ENCODE measurements at places on chromosomes 2 and 18. TPM values are rescaled to one million over a fixed set of nuclear protein-coding genes. Genes with fewer than 3 reads are reported as not detected.
A peak's percentile ranks its signal among the peaks of the same experiment; 100 is the strongest.

DNA sequence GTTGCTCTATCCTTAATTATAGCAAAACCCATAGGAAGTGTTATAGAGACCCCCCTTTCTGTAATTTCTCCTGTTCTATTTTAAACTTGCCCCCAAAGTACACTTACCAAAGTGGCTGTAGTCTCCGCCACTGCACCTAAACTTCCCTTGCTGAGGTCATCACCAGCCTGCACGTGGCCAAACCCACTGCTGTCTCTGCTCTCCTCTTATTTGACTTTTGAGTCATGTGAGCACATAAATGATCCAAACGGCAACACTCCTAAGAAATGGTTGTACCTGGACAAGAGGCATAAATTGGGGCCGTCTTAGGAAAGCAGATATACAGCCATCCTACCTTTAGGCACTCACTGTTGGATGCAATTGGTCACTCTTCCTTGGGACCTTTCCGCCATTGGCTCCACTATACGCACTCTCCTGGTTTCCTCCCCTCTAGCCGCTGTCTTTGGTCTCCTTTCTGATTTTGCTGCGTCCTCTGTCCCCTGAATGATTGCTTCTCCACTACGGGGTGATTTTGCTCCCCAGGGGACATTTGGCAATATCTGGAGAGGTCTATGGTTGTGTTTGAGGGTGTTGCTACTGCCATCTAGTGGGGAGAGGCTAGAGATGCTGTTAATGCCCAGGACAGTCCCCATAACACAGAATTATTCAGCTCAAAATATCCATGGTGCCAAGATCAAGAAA, 19.2 kb upstream of the IL36G start:
- DNase-seq: peak; percentile 57

DNA sequence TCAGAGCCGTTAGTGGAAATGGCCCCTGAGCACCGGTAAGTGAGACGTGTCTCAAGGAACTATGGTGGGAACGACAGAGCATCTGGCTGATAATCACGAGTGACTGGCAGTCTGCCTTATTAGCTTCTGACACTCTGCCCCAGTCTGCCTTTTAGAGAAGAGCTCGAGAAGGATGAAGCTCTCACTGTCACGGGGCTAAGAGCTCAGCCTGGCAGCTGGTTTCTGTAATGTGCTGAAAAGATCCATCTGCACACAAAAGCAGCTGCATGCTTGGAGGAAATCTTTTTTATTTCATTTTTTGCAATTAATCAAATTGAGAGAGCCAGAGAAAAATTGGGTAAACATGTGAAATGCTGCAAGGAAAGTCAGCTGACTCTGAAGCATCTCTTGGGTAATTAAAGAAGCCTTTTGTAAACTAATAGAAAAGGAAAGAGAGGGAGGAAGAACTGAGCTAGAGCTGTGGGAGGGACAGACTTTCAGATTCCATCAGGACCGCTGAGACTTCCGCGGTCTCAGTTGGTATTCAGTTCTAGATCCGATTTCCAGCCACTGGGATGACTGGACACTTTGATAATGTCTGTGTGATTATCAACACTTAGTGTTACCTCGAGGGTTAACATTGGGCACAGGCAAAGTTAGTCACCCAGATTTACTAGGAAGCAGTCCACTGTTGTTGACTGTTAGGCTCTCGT, 24.4 kb downstream of the MBP start:
- no peak for DNase-seq

The SCN7A gene
- total RNA-seq: not detected

- DNase-seq: no peak
These were observed 85.7 kb downstream of the PXDN start for GRCh38 chr2:1658394-1659151.

DNA sequence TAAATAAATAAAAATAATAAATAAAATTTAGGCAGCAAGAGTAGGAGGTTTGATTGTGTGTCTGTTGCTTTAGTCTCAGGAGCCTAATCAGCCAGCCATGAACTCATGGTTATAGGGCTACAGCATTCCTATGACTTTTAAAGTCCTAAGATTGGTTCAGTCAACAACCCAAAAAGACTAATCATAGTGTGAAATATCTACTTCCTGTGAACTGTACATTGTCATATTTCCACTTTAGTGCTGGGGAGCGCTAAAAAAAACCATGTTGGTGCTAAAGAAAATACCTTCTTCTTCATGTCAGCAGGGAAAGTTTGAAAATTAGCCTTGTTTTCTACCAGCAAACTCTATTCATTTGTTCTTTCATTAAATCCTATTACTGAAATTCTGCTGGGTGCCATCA, 521.6 kb downstream of the RNF144A start:
- DNase-seq: no peak

The MTCL1 gene
- 1.7 TPM for total RNA-seq

GRCh38 chr2:144048631-144049060, 471.3 kb downstream of the ZEB2 start:
- DNase-seq: no peak

The PRPF40A gene
- total RNA-seq: 116 TPM

GRCh38 chr2:54373855-54374254, 82.3 kb upstream of the SPTBN1 start:
- DNase-seq: no peak

The ICOS gene
- total RNA-seq: 31.1 TPM

DNA sequence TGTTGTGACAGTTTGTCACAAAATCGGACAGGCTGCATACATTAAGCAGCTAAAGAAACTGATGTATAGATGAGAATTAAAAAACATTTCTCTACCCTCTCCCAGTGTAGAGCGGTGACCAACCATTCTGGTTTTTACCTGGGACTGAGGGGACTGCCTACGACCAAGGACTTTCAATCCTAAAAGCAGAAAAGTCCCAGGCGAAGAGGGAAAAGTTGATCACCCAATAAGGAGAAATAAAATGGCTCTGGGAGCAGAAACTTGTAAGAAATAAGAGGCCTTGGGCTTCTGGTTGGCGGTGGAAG, 30.9 kb upstream of the YPEL5 start:
- DNase-seq: no peak

GRCh38 chr18:70296781-70297180, 7.9 kb downstream of the SOCS6 start:
- no peak for DNase-seq

DNA sequence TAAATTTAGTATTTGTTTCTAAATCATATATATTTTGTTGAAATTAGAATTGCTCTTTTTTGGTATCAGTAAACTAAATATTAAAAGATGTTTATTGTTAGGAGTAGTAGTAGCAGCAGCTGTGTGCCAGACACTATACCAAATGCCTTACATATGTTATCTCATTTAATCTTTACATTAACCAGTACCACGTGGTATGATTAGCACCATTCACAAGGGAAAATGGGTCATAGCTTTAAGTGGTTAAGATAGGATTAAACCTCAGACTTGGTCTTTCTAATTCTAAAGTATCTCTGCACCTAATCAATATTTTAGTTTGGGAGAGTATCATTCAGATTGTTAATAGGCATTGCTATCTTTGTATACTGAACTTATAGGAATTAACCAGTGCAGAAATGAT, 29.0 kb downstream of the PSMD14 start:
- DNase-seq: no peak

The CHMP1B gene
- 22.8 TPM for total RNA-seq

DNA sequence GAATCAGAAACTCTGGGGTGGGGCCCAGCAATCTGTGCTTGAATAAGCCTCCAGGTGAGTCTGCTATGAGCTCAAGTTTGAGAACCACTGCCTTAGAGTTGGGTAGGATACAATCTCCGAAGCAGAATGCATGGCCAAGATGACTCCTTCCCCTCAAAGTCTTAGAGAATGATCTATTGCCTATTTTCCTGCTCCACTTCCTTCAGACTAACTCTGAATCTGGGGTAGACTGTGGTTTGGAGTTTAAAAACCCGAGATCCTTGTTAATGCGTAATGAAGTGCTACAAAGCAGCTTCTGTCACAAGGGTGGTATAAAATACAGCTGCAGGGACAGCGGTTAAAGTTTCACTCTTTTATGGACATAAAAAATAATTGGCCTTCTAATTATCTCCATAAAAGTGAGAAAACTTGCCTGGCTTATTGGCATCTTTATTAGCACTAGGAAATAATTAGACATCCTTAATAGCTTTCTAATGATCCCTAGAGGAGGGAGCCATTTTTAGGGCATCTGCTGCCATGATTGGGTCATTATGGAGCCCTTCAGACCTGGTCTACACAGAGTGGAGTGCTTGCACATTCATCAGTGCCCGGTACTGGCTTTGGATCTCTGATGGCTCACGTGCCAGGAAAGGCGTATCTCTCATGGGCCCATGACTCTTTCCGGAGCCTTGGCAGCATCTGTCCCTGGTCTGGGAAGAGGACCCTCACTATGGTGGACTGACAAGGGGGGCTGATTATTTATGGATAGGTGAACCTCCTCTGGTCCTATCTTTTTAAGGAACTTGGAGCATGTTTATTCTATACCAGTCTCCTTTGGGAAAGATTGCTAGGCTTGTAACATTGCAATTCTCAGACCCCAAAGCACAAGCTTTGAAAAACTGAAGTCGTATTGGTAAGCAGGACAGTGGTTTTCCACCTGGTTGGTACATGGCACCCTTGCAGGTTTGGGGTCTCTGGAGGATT, 28.2 kb downstream of the SIX2 start:
- DNase-seq: no peak

DNA sequence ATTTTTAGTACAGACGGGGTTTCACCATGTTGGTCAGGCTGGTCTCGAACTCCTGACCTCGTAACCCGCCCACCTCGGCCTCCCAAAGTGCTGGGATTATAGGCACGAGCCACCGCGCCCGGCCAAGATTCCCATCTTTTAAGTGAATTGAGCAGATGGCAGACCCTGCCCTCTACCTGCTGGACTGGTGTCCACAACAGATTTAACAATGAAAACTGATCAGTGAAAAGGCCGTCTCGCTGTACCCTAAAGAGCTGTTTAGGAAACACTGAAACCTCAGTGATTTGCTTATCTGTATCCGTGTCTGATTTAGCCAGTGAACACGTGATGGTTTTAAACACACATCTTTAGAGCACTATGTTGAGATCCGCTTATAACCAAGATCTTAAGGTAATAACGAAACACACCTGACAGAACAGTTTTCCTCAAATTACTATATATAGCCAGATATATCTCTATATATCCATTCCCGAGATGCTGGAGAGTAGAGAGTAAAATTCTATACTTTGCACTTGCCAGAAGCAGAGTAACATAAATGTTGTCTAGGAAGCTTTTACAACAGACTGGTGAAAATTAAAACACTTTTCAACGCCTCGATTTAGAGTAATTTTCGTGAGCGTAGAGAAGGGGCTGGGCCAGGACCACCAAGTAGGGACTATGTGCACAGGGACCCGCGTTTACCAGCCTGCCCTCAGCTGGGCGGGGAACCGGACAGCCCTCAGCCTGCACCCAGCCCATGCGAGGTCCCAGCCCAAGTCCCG, 594 bp downstream of the FAM161A start:
- no peak for DNase-seq

The SERPINB10 gene
- total RNA-seq: not detected

DNA sequence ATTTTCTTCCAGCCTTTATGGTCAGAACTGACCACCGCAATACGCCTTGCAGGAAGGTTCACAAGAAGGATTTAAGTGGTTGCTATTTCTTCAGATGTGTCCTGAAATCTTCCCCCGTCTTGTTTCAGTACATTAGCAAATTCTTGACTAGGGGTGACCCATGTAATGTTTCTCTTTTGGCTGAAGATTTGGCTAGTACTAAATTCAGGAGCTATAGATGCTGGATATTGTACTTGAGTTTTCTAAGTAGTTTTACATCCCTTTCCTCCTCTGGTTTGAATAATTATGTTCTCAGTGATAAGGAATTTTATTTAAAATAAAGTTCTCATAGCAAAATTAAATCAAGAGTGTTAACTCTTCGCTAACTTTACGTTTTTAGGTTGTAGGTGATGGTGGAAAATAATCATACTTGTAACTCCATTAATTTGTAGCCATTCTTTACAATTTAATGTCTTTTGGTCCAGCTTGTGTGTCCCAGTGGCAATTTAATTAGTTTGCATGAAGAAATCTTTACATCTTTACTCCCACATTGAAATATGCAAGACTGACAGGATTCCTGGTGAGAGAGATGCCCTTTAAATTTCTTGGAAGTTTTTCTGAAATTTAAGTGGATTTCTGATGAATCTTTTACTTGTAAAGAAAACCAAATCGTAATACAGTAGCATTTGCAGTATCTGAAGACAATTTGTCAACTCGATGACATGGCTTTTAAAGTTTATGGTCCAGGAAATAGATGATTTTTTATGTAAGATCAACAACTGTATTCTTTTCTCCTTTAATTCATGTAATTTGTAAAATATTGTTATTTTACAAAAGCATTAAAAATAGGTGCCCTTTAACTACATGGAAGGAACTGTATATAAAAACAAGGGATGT, 2.8 kb downstream of the PHLPP1 start:
- no peak for DNase-seq

DNA sequence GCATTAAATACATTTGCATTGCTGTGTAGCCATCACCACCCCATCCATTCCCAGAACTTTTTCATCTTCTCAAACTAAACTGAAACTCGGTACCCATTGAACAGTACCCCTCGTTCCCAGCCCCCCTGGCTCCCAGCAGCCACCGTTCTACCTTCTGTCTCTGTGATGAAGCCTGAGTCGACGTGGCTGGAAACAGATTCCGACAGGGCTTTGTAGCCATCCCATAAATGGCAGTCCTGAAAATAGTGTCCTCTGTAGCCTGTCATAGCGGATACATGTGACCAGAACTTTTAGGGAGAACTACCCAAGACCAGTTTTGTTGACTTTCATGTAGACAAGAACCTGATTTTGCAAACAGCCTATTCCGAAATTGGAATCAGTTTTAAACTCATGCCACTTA, 59.1 kb downstream of the TSHZ1 start:
- DNase-seq: peak; percentile 3

The SPATA3 gene
- not detected for total RNA-seq

DNA sequence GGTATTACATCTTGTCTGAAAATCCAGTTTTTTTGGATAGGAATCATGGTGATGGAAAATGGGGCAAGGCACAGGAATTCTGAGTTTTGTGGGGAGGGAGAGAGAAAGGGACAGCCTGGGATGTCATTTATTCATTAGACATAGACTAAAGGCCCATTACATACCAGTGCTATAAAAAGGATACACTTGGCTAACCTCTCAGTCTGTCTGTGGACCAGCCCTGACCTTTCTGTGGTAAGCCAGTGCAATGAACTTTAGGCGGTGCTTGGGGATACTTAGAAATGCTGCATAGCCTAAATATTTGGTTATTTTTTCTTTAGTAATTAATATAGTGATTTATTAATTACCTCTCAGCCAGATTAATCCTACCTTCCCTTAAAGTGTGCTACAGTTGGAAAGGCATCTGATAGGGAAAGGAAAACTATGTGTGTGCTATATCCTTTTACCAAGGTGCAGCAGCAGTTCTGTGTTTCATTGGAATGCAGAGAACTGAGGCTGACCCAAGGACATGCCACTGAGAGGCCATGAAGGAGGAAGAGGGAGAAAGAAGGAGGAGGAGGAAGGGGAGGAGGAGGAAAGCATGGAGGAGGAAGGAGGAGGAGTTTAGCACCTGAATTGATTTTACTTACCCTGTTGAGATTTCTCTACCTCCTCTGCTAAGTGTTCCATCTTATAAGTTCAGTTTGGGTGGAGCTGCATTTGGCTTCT, 37.5 kb downstream of the KCNS3 start:
- no peak for DNase-seq
